ENCODE measurements at places on chromosomes 5 and 9.

GRCh38 chr5:53253421-53253871 is 143.9 kb upstream of the MOCS2 start:
- no peak for DNase-seq

DNA sequence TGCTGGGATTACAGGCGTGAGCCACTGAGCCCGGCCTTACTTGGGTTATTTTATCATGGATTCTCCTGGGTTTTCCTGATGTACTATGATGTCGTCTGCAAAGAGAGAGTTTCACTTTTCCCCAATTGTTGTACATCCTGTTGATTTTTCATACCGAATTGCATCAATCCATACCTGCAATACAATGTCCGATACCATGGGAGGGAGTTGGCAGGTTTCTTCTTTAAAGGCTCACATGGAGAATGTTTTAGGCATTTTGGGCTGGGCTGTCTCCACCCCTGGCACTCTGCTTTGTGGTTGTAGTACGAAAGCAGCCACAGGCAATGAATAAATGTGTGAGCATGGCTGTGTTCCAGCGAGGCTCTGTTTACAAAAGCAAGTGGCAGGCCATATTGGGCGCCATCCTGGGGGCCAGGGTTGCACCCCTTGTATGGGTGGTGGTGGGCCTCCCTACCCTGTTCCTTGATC is 35.1 kb upstream of the EXOC3 start:
- DNase-seq: no peak

DNA sequence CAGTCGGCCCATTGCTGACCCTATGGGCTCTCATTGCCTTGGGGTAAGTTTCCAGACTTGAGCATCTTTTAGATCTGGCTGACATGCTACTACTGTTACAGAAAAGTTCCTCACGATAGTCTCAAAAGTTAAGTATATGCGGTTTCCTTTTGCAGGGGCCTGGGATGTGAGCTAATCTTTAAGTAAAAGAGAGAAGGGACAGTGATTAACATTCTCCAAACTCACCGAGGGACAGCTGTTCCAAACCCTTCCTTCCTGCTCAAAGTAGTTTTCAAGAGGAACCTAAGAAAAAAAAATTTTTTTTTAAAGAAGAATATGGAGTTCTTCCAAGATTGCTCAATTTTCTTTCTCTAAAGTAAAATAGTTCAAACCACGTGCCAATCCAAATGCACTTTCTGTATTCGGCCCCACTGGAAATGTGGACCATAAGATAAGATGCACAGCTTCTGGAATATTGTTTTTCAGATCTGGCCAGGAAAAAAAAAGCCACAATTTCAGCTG is 168.0 kb upstream of the SPRY4 start:
- no peak for DNase-seq

- peak; percentile 63 for DNase-seq
Observed at GRCh38 chr9:131464354-131465000, 38.2 kb upstream of the POMT1 start.

- DNase-seq: no peak
Observed at GRCh38 chr5:80569961-80570786, at the start of gene ANKRD34B. TSS of gene ANKRD34B (minus strand) at chr5:80570280. CDS start at chr5:80560019, 10,261 bp downstream.

DNA sequence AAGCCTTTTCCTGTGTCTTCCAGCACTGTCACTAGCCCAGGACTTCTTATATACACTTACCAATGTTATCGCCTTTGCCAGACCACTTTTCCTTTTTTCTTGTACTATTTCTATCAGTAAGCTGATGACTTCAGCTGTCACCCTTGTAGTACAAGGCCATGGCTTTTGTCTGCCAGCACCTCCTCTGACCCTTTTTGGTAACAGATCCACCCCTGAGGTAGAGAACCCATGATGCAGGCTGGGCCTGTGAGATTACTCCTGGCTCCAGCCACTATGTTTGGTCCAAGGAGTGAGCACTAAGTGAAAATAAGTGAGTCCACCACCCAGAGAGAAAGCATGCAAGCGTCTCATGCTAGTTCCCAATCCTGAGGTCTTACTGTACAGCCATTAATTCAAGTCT is 406.7 kb downstream of the MLLT3 start:
- DNase-seq: no peak

GRCh38 chr5:148972974-148973374 is 89.9 kb downstream of the SH3TC2 start:
- no peak for DNase-seq

Measured in coronary artery (tissue), 2 donors.